Peyer's patch (tissue), 4 donors: ENCODE measurements at places on chromosomes 4 and X.
A peak's percentile ranks its signal among the peaks of the same experiment; 100 is the strongest.

DNA sequence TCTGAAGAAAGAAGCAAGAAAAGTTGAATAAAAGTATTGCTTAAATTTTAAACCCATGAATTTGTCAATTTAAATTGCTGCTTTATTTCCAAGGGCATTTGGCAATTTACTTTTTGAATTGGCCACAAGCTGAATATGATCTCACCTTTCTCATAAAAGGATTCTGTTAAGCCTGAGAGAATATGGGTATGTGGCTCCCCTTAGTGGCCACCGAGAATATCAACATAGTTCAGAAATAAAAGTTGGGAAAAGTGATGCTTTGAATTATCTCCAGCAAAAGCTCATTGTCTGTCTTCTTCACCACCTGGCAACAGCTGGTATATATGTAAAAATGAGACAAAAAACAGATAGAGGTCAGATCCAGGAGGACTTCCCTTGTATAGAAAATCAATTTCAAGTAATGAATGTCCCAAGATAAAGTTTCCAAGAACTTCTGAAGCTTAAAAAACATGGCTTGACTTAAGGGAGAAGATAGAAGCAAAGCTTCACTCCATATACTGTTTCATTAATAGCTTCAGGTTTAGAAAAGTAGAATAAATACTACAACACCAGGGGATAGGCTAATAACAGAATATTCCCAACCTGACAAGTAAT, 290.7 kb upstream of the FAM241A start:
- no peak overlapping the region for H3K27ac ChIP-seq
- no peaks in the 10 kb centered on the region for H3K4me1 ChIP-seq
- H3K4me3 ChIP-seq: no peak overlapping the region
- no peaks in the 10 kb centered on the region for H3K27me3 ChIP-seq
- DNase-seq: no peak

DNA sequence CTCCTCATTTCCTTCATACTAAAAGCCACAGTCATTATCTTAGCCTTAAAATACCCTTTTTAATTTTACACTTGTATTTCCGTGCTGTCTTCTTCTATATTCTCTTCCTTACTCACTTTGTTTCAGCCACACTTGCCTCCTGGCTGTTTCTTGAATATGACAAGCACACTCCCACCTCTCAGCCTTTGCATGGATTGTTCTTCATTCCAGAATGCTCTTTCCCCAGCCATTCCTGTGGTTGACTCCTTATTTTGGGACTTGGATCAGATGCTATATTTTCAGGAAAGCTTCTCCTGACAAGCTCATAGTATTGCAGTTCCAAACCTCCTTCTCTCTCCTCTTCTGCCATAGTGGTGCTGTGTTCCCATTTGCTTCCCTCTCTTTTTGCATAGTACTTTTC, 291.3 kb downstream of the PDHA2 start:
- H3K36me3 ChIP-seq: no peaks in the 10 kb centered on the region
- no peak overlapping the region for H3K27ac ChIP-seq
- H3K27me3 ChIP-seq: no peaks in the 10 kb centered on the region
- no peaks in the 10 kb centered on the region for H3K4me1 ChIP-seq

DNA sequence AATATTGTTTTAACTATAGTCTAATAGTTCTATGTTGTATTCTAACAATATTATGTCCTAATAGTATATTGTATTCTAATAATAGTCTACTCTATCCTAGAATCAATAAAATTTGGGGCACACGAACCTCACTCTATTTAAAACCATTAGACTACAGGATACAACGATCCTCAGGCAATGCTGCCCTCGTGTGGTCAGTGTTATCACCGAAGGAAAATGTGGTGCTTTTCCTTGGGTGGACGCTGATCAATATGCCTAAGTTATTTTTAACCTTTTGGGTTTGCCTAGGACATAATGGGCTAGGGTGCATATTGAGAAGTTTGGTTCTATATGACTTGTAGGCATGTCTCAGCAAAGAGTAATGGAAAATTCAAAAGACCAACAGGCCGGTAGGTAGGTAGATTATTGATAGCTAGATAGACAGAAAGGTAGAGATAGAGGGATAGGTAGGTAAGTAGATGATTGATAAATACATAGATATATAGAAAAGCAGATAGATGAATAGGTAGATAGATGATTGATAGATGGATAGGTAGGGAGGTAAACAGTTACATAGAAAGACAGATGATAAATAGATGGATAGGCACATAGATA, 75.1 kb downstream of the PRKX start:
- peak; percentile 81 for DNase-seq
- no peak overlapping the region for H3K4me3 ChIP-seq
- no peak overlapping the region for H3K27ac ChIP-seq
- no peaks in the 10 kb centered on the region for H3K36me3 ChIP-seq
- H3K4me1 ChIP-seq: no peaks in the 10 kb centered on the region
- no peaks in the 10 kb centered on the region for H3K27me3 ChIP-seq

DNA sequence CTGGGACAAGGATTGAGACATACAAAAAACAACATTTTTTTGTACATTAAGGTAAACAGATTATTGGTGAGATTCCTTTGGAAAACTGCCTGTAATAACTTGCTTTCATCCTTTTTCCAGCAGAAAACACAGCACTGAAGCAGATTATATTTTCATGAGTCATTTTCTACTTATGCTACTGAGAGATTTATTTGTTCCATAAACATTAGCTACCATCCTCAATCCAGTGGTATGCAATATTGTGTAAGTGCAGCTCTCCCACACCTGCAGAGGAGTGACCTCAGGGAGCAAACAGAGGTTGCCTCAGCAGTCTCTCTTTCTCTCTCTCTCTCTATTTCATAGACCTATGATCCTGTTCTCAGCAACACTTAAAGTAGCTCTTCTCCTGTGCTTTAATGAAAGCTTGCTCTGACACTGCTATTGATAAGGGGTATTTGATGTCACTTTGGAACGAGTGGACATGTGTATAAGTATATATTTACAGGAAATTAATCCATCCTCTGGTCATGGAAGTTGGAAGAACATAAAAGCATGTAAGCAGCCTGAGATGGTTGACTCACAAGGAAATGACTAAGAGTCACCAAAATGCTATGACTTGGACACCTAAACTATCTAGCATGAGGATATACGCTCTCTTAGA, 163.7 kb upstream of the SPANXC start:
- no peak overlapping the region for H3K27ac ChIP-seq
- no peak overlapping the region for H3K4me3 ChIP-seq
- H3K27me3 ChIP-seq: no peaks in the 10 kb centered on the region
- DNase-seq: no peak

DNA sequence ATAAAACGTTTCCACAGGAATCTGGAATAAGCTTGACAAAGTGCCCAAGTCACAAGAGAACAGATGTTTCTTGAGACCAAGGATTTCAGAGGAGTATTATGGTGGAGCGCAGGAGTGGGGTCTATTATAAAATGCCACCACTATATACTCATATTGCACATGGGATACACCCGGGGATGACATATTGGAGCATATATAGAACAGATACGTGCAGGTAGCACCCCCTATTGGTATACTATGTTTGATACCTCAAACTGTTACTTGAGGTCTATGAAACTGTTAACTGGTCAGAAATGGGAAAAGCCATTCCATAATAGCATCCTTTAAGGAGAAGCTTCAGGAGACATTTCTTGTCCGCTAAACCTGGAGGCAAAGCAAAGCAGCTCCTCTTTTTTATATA, 86.0 kb downstream of the PCYT1B start:
- H3K36me3 ChIP-seq: no peaks in the 10 kb centered on the region
- no peak for DNase-seq
- no peaks in the 10 kb centered on the region for H3K4me1 ChIP-seq
- no peaks in the 10 kb centered on the region for H3K27me3 ChIP-seq
- H3K4me3 ChIP-seq: no peak overlapping the region
